ENCODE measurements at places on chromosomes 1 and 21.

GRCh38 chr1:245060684-245061374, 94.0 kb upstream of the KIF26B start:
- no peak for DNase-seq

DNA sequence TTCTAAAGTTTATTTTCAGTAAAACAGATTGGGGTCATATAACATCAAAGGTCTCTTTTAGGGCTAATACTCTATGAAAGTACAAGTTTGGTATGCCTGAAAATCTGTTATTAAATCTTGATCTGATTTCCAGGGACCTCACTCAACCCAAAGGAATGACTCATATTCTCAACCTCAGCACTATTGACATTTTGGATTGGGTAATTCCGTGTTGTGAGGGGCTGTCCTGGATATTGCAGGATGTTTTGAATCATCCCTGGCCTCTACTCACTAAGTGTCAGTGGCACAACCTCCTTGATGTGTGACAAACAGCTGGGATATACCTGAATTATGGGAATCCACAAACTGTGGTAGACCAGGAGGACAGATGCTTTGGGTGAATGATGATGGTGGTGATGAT, 51.5 kb upstream of the CYP2J2 start:
- DNase-seq: no peak

DNA sequence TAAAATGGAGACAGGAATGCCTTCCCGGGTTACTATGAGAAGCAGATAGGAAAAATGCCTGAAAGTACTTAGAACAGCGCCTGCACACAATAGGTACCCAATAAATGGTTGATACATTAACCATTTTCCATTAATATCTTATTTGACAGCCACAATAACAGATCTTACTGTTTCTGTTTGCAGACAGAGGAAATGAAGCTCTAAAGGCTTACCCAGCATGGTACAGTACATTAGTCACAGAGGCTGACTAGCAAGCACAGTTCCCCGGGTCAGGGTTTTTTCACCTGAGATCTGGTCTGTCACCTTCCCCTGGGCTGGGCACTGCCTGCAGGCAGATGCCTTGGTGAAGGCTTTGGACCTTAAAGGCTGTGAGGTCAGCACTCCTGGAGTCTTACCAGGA, 2.9 kb downstream of the TRIM63 start:
- no peak for DNase-seq

DNA sequence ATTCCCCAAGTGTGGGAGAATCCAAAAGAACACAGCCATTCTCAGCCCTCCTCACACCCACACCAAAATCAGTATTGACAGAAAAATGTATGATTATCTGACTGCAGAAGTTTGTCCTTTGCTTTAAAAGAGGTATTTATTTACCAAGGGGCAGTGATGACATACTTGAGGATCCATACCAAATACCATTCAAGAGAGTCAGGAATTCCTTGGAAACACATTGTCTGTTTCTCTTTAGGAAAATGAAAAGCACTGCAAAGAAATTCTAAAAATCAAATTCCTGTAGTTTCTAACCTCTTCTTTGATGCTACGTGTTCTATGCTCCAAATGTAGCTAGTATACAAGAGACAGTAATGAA, 509.6 kb upstream of the CXADR start:
- no peak for DNase-seq
